ENCODE measurements at places on chromosomes 11 and 22.
A peak's percentile ranks its signal among the peaks of the same experiment; 100 is the strongest.

DNA sequence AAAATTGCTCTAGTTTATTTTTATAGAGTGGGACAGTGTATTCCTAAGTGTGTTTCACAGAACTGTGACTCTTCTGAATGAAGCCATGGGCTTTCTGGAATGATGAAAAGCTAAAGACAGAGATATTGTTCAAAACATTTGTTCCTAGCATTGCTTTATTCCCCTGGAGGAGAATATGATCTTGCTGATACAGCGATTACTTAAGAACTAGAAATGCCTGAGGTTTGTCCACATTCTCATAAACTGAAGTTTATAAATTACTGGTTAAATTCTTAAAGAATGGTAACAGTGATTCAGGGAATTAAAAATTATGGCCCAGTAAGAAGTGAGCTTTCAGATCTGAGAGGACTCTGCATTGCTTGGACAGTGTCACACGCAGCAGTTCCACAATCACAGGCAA lies 690.3 kb downstream of the FAM181B start:
- no peak for DNase-seq

DNA sequence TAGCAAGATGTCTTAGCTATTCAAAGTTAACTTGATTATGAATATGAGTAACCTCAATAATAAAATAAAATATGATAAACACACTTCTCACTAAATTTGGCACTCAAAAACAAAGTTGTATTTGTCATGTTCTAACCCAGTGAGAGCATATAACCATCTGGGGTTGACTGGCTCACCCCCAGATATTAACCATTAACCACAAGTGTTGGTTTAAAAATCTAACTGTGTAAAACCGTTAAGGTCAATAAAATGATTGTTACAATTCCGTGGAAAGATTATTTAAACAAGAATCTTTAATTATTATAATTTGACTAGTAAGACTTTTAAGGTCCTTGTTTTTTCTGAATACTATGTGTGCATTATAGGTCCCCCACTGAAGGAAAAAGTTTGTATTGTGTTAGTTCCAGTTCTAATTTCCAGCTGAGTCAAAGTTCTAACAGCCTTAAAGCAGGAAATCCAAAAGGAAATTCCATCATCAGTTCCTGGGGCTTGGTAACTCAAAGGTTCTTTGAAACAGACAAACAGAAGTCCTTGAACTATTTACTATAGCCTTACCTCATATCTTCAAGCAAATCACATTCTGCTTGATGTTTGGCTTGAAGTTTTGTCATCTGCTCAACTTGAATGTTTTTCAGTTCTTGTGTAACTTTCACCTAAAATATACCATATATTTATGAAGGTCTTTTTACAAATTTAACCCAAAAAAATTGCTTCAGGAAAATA lies 2.5 kb downstream of the FCHSD2 start:
- DNase-seq: no peak

- no peak for DNase-seq
Observed at GRCh38 chr22:42173183-42173926, 42.7 kb upstream of the CYP2D6 start.

GRCh38 chr11:128375961-128376360 lies 211.4 kb downstream of the ETS1 start:
- DNase-seq: no peak

- no peak for DNase-seq
Observed at GRCh38 chr11:117570701-117571100, 226.3 kb downstream of the DSCAML1 start.

DNA sequence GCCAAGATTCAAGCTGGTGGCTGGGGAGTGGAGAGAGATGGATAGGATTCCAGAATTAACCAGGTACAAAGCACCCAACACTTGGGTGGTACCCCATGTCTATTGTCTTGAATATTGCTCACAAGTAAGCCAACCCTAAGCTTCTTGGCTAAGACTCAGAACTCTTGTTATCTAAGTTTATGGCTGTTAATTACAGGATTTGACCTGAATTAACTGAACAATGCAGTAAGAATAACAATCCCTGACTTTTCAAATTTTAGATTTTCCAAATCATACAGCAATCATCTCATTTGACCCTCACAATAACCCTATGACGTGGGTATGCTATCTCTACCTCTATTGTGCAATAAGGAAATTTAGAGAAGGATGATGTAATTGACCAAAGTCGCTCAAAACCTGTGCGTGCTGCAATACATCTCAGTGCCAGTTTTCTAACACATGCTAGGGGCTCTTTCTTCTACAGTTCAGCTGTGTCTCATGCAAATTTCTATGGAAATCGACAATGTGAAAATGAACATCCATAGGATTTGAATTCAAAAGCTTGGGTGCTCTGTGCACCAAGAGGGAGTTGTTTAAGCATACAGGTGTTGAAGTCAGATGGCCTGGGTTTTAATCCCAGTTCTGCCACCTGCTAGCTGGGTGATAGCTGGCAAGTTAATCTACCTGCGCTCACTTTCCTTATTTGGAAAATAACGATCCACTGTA lies 40.1 kb upstream of the APLNR start:
- DNase-seq: no peak

DNA sequence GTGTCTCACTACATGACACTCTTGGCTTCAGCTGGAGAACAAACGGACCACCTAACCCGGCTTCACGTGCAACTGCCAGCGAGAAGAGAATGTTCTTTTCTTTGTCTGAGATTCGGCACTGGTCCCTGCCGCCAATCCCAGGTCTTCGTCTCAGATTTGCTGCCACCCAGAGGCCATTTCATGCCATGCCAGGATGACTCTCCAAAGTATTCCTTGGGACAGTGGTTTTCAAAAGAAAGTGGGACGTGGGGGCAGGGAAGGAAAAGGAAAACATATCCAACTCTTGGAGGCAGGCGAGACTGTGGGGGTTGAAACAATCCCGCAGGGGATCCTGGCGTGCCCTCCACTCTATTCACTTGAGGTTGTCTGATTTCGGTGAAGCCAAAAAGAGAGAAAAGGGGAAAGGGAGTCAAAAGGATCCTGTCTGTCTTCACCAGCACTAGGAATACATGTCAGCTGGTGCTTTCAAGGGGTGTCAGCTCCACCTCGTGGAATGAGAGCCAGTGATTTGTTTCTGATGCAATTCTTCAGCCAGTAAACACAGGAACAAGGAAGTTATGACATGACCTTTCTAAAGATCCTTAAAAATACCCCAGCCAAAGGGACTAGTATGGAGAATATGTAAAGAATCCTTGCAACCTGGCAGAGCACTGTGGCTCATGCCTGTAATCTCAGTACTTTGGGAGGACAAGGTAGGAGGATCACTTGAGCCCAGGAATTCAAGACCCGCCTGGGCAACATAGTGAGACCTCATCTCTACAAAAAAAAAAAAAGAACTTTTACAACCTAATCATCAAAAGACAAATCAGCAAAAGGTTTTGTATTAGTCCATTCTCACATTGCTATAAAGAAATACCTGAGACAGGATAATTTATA lies 41.0 kb upstream of the APLNR start:
- peak; percentile 76 for DNase-seq

DNA sequence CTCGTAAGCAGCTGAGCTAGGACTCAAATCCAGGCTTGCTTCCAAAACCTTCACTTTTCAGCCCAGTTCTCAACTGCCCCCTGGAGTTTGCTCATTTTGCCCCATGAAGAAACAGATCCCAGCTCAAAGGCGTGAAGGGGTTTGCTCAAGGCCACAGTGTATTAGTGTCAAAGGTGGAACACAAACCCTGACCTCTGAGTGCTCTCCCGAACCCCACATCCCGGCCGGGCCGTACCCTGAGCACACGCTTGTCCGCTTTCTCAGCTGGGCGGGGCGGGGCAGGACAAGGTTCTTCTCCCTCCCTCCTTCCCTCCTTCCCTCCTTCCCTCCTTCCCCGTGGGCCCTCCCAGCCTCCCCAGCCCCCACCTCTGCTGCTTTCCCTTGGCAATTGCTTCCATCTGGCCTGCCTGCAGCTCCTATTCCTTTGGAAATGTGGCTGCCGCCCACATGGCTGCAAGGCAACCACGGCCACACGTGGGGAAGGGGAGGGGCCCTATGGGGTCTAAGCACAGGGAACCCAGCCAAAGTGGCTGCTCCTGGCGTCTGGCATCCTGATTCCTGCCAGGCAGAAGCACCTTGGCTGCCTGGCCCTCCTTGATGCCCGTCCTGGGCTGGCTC lies 4.1 kb downstream of the ST3GAL4 start:
- peak; percentile 86 for DNase-seq

- DNase-seq: no peak
Observed at GRCh38 chr11:34091825-34092224, 13.6 kb upstream of the NAT10 start.

- DNase-seq: no peak
Observed at GRCh38 chr22:25656724-25657123, 85.3 kb upstream of the MYO18B start.

DNA sequence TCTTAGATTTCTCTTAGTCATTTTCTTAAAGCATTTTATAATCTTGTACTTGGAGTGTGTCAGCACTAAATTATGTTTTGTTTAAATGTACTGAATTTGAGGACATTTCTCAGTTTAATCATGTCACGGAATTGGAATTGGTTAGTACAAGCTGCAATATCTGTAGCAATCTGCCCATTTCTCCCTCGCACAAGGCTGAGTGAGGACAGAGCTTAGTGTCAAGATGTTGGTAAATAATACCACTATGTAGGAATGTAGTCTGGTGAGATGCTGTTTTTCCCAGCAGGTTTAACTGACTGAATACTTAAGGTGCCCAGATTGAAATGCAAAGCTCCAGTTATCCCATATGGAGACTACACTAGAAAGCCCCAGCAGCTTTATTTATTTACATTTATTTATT lies 30.6 kb downstream of the SREBF2 start:
- no peak for DNase-seq

DNA sequence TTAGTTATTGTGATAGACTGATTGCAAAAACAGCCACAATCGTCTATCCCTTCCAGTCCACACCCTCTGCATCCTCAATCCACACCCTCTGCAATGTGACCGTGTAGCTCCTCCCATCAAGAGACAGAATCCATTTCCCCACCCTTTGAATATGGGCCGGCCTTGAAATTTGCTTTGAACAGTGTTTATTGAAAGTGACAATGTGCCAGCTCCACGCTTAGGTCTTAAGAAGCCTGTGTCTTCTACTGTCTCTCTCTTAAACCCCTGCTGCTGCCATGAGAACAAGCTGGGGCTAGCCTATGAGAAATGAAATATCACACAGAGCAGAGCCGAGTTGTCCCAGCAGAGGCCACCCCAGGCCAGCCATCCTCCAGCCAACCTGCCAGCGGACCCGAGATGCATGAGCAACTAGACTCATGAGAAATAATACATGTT lies 22.3 kb upstream of the MICAL2 start:
- peak; percentile 77 for DNase-seq

GRCh38 chr11:17459236-17459896 lies 17.3 kb downstream of the ABCC8 start:
- DNase-seq: no peak

GRCh38 chr11:72723508-72723907 lies 28.7 kb downstream of the ARAP1 start:
- DNase-seq: peak; percentile 25

DNA sequence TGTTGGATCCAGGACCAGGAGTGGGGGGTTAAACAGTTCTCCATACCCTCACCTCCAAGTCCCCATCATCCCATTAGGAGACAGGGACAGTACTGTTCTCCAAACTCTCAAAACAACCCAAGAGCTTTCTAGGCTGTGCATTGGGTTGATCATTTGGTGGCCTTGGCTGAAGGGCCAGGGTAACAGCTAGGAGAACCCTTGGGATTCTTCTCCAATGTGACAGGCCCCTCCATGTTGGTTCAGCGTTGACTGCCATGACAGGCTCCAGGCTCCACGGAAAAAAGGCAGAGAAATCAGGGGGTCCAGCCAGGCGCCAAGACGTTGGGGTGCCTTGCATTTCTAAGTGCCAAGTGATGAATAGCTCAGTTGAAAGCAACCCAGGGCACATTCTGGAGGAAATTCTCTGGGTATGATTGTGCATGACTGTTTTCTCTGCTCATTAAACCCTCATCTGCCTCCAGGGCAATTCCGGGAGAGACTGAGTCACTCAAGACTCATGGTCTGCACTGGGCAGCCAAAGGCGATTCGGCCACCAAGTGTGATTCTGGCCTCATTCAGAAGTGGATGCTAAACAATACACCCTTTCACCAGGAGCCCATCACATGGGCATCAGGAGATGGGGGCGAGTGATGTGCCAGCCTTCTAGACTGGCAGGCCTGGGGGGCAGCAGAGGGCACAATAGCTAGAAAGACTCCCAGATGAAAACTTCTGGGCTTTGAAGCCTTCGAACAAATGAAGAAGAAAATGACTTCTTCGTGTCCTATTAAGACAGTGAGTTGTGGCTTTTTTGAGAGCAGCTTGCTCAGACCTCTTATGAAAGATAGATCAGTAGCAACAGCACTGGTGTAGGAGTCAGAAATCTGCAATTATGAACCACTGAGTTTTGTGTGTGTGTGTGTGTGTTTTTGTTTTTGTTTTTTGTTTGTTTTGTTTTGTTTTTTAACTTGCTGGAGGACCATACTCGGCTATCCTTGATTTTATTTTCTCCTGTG lies 27.7 kb downstream of the CD44 start:
- no peak for DNase-seq
